ENCODE measurements at places on chromosomes 1 and 21. TPM values are rescaled to one million over a fixed set of nuclear protein-coding genes. Genes with fewer than 3 reads are reported as not detected.

- peaks cover 22% of the 10 kb centered on the region for H3K4me1 ChIP-seq
- no peak overlapping the region for H3K27ac ChIP-seq
- no peak for DNase-seq
- no peaks in the 10 kb centered on the region for H3K36me3 ChIP-seq
Measured at GRCh38 chr1:164565357-164565756, 6.4 kb downstream of the PBX1 start.

GRCh38 chr1:119326251-119326650 lies 42.3 kb upstream of the HAO2 start:
- no peak for DNase-seq
- no peaks in the 10 kb centered on the region for H3K27me3 ChIP-seq
- H3K4me3 ChIP-seq = no peak overlapping the region
- H3K4me1 ChIP-seq = no peaks in the 10 kb centered on the region
- H3K27ac ChIP-seq = no peak overlapping the region

GRCh38 chr1:43913666-43914360 lies 19.8 kb upstream of the ARTN start:
- H3K36me3 ChIP-seq = no peaks in the 10 kb centered on the region
- no peaks in the 10 kb centered on the region for H3K4me1 ChIP-seq
- no peaks in the 10 kb centered on the region for H3K27me3 ChIP-seq

- H3K27me3 ChIP-seq = no peaks in the 10 kb centered on the region
- DNase-seq = no peak
- H3K36me3 ChIP-seq = no peaks in the 10 kb centered on the region
- H3K4me3 ChIP-seq = no peak overlapping the region
- H3K27ac ChIP-seq = no peak overlapping the region
Measured at GRCh38 chr1:197462539-197462938, 194.5 kb downstream of the CRB1 start.

- no peaks in the 10 kb centered on the region for H3K36me3 ChIP-seq
- no peaks in the 10 kb centered on the region for H3K4me1 ChIP-seq
- H3K4me3 ChIP-seq = peak overlapping the region; percentile 73
- no peaks in the 10 kb centered on the region for H3K27me3 ChIP-seq
- peak; percentile 57 for DNase-seq
Measured at GRCh38 chr1:247111700-247112478, 7.7 kb upstream of the ZNF669 start.

DNA sequence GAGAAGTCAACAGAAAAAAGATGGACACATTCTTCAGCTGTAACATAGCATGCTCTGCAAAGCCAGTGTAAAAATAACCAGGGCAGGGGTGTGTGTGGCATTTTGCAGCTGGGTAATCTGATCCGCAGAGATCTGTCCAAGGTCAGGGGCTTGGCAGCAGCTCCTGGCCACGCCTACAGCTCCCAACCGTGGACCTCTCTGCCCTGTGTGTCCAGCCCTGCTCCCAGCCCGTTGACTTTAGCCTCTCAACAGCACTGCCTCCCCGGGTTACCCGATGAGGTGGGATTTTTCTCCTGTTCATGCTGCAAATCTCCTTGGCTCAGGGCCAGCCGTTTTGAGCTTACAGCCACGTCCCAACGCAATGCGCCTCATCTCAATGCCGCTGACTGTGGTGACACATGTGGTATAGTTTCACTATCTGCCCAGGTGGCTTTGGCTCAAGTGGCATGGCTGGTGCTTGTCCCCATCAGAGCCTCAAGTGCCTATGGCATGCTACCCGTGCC lies 68.1 kb downstream of the VWA5B1 start:
- H3K4me3 ChIP-seq = no peak overlapping the region
- H3K27ac ChIP-seq = no peak overlapping the region
- H3K4me1 ChIP-seq = no peaks in the 10 kb centered on the region
- H3K36me3 ChIP-seq = no peaks in the 10 kb centered on the region

GRCh38 chr1:47558601-47559593 lies 121.1 kb downstream of the FOXD2 start:
- H3K4me1 ChIP-seq = peaks cover 25% of the 10 kb centered on the region
- H3K4me3 ChIP-seq = peak overlapping the region; percentile 23
- H3K27ac ChIP-seq = peak overlapping the region; percentile 72
- DNase-seq = peak; percentile 64

DNA sequence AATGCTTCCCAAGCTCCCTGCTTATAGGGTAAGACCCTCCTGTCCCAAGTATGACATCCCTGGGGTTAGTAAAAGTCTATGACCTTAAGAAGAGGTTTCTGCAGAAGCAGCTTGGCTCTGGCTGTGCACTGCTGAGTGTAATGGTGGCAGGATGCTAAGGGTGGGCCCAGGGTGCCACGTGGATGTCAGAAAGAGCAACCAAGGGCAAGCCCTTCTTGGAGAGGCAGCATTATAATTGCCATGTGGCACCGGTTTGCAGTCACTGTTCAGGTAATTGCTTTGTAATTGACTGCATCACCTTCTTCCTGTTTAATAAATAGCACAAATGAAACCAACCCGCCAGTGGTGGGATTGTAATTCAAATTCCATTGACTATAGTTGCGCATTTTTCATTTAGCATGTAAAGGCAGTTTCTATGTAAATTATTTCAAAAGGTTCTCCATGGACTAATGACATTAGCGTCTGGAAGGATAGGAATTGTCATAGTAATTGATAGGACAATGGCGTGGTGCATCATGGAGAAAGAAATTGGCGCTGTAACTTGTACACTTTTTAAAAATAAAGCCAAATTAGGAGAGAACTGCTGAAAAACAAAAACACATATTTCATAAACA lies 490.6 kb upstream of the VAMP3 start:
- H3K36me3 ChIP-seq = no peaks in the 10 kb centered on the region
- no peaks in the 10 kb centered on the region for H3K4me1 ChIP-seq
- DNase-seq = no peak
- H3K27me3 ChIP-seq = no peaks in the 10 kb centered on the region
- H3K4me3 ChIP-seq = no peak overlapping the region

GRCh38 chr1:3672231-3672970 lies 20.1 kb downstream of the TP73 start:
- H3K4me3 ChIP-seq = no peak overlapping the region
- H3K27ac ChIP-seq = no peak overlapping the region
- H3K27me3 ChIP-seq = no peaks in the 10 kb centered on the region
- peaks cover 4% of the 10 kb centered on the region for H3K4me1 ChIP-seq
- DNase-seq = no peak

DNA sequence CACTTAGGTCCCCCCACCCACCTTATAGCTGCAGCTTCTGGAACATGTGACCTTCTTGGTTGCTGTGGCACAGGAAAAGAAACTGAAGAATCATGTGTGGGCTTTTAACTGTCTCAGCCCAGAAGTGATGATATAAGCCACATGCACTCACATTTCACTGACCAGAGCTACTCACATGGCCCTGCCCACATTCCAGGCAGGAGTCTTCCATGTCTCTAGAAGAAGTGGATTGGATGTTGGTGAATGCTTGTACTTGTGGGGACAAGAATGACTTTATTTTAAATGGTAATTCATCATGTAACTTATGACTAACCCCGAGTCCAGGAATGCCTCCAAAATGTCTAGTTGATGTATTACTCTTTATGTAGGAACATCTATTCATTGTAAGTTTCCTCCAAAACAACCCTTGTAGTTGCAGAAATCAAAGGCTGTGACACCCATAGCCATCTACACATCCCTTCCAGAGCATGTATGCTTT lies 15.8 kb upstream of the CAMK1G start:
- no peak overlapping the region for H3K4me3 ChIP-seq
- no peaks in the 10 kb centered on the region for H3K4me1 ChIP-seq
- no peaks in the 10 kb centered on the region for H3K27me3 ChIP-seq

GRCh38 chr1:213586587-213586972 lies 401.2 kb upstream of the PROX1 start:
- H3K36me3 ChIP-seq = no peaks in the 10 kb centered on the region
- H3K27ac ChIP-seq = peak overlapping the region; percentile 65
- H3K4me3 ChIP-seq = no peak overlapping the region
- H3K4me1 ChIP-seq = peaks cover 18% of the 10 kb centered on the region

DNA sequence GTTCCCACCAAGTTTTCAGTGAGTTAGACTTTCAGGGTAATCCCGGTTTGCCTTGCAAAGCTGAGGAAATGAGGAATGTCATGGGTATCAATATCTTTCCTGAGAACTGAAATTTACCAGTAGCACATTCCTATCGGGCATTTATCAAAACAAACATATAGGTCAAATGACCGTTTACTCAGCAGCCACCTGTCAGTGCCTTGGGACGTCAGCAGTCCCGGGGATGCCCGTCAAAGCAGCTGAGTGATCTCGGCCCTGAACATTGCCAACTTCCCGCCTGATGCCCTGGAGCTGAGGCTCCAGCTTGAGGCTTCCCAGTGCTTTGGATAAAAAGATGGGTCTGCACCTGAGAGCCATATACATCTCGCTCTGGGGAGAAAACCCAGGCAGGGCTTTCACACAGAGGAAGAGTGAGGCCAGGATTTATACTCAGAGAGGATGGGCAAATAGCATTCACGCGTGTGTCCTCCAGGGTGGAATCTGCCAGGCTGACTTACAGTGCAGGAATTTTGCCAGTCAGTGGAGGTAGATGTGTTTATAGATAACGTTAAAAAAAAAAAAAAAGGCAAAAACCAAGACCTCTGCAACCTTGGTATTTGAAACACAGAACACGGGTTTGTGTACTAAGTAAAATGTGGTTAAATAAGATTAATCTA lies 435.7 kb upstream of the VAMP3 start:
- H3K4me1 ChIP-seq = no peaks in the 10 kb centered on the region
- H3K27ac ChIP-seq = no peak overlapping the region
- no peaks in the 10 kb centered on the region for H3K36me3 ChIP-seq

DNA sequence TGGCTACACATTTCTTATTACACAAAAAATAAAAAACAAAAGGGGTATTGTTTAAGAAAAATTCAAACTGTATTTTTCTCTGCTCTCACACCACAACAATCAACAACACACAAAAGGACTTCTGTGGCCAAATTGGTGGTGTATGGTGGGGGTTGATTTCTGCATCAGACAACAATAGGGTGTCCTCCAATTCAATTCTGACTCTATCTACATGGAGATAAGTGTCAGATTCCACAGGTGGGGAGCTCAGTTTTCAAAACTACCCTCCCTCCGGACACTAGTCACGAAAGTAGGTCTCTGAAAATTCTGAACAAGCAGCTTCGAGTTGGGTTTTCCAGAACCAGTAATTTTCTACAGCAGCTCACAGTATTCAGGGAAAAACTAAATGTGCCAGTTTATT lies 744.9 kb upstream of the NCAM2 start:
- H3K27me3 ChIP-seq = no peaks in the 10 kb centered on the region
- H3K4me1 ChIP-seq = no peaks in the 10 kb centered on the region
- H3K27ac ChIP-seq = no peak overlapping the region

DNA sequence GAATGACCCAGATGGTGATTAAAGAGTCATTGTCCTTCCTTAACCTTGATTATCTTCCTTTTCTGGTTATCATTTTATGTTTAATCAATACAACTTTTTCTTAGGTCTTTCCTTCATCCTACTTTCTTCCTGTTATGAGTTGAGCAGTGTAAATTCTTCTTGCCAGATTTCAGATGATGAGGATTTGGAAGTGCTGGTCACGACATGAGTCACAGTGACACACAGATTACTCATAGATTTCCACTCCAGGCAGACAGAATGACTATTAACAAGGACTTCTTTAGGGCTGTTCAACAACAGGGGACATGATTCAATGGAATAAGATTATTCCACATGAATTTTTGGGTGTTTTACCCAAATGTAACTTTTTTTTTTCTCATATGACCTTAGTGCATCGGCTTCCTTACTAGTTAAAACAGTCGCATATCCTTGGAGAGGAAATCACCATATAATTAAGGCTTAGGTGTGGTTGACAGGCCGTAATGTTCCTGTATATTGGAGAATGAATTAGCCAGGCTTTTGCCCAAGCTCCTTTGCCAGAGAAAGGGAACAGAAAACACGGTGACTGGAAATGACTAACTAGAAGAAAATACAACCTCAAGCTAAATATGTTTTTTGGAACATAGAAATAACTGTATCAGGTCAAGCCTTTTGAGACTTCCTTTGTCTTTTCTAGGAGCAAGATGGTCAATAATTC lies 44.2 kb downstream of the PRRX1 start:
- DNase-seq = no peak
- H3K4me3 ChIP-seq = no peak overlapping the region
- H3K27ac ChIP-seq = no peak overlapping the region
- no peaks in the 10 kb centered on the region for H3K4me1 ChIP-seq
- H3K27me3 ChIP-seq = no peaks in the 10 kb centered on the region

- H3K4me1 ChIP-seq = no peaks in the 10 kb centered on the region
- no peak overlapping the region for H3K4me3 ChIP-seq
- H3K27me3 ChIP-seq = peaks cover 71% of the 10 kb centered on the region
- no peak overlapping the region for H3K27ac ChIP-seq
Measured at GRCh38 chr1:63329621-63330330, 7.4 kb downstream of the FOXD3 start.

GRCh38 chr1:5720484-5720883 lies 271.7 kb downstream of the NPHP4 start:
- no peaks in the 10 kb centered on the region for H3K4me1 ChIP-seq
- H3K4me3 ChIP-seq = no peak overlapping the region
- H3K36me3 ChIP-seq = no peaks in the 10 kb centered on the region
- DNase-seq = no peak

DNA sequence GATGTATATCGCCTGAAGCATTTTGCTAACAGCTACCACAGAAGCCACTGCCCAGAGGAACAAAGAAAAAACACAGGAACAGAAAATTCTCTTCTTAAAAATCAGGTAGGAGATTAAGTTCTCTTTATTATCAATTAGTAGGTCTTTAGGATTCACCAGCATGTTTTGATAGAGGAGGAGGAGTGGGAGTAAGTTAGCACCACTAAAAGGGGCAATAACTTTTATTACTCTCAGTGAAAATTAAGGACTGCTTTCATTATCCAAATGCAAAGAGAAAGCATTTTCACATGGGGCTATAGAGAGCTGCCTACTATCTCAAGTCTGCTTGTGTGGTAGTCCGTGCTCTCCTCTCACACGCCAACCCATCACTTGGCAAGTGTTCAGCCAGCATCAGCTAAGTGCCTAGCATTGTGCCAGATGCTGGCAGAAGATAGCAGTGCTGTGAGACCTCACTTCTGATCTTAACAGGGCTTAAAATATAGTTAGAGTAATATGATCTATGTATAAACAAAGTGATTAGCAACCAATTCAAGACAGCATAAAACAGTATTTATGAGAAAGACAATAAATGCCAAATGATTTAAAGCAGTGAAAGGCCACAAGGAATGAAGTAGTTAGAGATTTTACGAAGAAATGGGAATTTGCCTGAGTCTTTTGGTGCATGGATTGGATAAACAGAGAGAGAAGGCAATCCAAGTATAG lies 39.8 kb downstream of the ASTN1 start:
- H3K27ac ChIP-seq = no peak overlapping the region
- H3K36me3 ChIP-seq = no peaks in the 10 kb centered on the region
- H3K27me3 ChIP-seq = no peaks in the 10 kb centered on the region
- no peaks in the 10 kb centered on the region for H3K4me1 ChIP-seq
- H3K4me3 ChIP-seq = no peak overlapping the region
- DNase-seq = no peak

GRCh38 chr1:61051443-61051718 lies 31.0 kb upstream of the NFIA start:
- H3K27me3 ChIP-seq = no peaks in the 10 kb centered on the region
- peaks cover 8% of the 10 kb centered on the region for H3K4me1 ChIP-seq
- H3K4me3 ChIP-seq = peak overlapping the region; percentile 91
- DNase-seq = no peak

NGF gene
- 0.25 TPM for total RNA-seq

CLEC20A gene
- not detected for total RNA-seq

CLIC6 gene
- 2.1 TPM for total RNA-seq

PCNT gene
- total RNA-seq = 13.5 TPM

GSTM5 gene
- 3.6 TPM for total RNA-seq

MTF1 gene
- total RNA-seq = 6.2 TPM

S100A7A gene
- total RNA-seq = not detected

C4BPA gene
- total RNA-seq = 15.4 TPM

DIO1 gene
- total RNA-seq = not detected
